ENCODE measurements at places on chromosomes 7 and 10.

DNA sequence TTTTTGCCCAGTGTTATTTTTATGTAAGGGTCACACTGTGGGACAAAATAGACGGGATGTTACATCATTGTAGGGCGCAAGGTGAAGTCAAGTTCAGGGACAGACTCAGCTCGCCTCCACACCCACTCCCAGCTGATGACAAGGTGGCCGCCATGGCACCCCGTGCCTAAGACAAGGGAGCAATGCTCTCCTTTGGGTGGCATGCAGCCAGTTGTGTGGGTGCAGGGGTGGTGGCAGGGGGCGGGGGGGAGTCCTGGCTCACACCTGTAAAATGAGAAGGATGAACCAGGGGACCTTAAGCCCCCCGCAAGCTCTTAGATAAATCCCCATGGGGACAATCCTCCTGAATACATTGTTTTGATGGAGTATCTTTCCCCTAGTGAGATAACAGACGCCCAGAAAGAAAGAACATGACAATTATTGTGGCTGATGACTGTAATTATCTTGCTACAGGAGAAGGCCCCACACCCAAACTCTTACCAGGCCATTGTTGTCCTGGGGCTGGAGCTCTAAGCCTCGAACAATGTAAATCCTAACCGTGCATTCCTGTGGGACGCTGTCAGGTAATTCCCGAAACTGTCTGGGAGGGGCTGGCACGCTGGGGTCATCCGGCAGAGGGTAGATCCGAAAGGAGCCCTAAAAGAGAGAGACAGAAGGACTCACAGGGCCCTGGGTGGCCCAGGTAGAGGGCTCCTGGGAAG lies 148.7 kb downstream of the MYOF start:
- DNase-seq, result no peak

DNA sequence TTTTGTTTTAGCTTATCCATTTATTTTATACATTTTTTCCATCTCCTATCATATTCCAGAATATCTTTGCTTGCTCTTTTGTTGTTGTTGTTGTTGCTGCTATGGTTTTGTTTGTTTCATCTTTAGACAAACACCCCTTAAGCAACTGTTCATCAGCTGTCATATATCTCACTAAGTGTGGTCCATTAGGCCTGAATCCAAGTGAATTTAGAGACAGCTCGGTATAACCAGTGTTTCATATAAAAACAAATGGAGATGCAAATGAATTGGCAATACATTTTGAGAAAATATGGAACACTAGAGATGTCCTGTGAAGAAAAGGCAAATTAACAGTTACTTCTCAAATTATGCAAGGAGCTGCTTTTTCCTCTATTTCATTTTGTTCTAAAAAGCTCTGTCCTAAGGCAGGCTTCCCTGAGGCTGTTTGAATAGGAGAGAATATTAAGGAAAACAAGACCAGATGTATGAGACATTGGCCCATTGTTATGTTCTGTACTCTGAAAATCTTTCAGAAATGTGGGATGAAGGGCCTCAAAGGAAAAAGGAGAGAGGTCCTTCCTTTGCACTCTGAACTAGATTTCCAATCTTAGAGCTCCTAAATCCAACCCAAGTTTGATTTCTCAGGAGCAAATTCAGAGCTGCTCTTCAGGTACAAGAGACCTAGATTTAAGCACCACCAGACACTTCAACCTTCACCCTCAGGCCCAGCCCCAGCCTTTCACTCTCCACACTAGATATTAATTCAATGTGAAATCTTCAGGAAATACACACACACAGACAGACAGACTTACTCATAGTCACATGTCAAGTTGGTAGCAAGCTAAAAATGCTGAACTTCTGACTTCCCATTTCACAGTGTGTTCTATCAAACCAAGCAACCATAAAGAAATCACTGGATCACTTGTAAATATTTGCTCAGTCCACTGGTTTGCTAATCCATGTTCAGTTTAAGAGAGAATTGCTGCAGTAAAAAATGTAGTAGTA lies 5.4 kb downstream of the TFEC start:
- DNase-seq, result no peak

GRCh38 chr7:17301471-17302456 lies 3.3 kb downstream of the AHR start:
- no peak for DNase-seq

GRCh38 chr10:115328331-115328730 lies 235.2 kb downstream of the ATRNL1 start:
- no peak for DNase-seq

GRCh38 chr10:109358325-109358724 lies 565.0 kb downstream of the XPNPEP1 start:
- no peak for DNase-seq

DNA sequence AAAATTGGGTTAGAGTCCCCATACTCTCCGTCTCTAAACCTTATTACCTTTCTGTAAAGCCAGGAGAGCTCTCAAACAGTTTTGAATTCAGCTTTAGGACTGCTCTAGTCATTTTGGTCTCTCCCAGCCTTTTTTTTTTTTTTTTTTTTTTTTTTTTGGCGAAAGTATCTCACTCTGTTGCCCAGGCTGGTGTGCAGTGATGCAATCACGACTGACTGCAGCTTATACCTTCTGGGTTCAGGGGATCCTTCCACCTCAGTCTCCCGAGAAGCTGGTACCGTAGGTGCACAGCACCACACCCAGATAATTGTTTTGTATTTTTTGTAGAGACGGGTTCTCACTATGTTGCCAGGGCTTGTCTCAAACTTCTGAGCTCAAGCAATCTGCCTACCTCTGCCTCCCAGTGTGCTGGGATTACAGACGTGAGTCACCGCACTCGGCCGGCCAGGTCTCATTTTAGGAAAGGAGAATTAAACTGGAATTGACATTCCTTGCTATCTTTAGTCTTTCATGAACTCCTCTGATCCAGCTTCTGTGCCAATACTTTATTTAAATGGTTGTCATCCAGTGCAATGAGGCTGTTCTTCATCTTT lies 31.4 kb upstream of the RSU1 start:
- no peak for DNase-seq

DNA sequence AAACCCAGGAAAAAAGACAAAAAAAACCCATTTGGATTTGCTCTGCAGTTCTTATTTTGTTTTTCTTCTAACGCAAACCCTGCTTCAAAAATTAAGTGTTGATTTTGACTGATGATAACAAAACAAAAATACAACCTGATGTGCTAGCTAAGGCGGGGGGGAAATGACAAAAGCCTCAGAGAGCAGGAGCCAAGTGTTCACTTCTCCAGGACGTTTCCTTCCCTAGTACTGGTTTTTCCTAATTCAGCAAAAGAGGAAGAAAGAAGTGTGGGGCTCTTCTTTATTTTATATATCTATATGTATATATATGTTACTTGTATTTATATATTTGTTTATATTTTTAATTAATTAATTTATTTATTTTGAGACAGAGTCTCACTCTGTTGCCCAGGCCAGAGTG lies 28.0 kb downstream of the SNX10 start:
- DNase-seq, result no peak
